Dermis microvascular lymphatic vessel endothelial cell (primary cell): ENCODE measurements at places on chromosomes 1 and 21. TPM values are rescaled to one million over a fixed set of nuclear protein-coding genes. Genes with fewer than 3 reads are reported as not detected.

The BSND gene
- total RNA-seq, result under 0.01 TPM in 1 of 2 replicates, not detected in the other

- peak; percentile 97 for DNase-seq
Measured at GRCh38 chr1:29875557-29876028, 639.3 kb downstream of the PTPRU start.

The SARS1 gene
- 130 and 136 TPM in 2 replicates for total RNA-seq

The PLA2G5 gene
- total RNA-seq, result under 0.01 and 0.25 TPM in 2 replicates

DNA sequence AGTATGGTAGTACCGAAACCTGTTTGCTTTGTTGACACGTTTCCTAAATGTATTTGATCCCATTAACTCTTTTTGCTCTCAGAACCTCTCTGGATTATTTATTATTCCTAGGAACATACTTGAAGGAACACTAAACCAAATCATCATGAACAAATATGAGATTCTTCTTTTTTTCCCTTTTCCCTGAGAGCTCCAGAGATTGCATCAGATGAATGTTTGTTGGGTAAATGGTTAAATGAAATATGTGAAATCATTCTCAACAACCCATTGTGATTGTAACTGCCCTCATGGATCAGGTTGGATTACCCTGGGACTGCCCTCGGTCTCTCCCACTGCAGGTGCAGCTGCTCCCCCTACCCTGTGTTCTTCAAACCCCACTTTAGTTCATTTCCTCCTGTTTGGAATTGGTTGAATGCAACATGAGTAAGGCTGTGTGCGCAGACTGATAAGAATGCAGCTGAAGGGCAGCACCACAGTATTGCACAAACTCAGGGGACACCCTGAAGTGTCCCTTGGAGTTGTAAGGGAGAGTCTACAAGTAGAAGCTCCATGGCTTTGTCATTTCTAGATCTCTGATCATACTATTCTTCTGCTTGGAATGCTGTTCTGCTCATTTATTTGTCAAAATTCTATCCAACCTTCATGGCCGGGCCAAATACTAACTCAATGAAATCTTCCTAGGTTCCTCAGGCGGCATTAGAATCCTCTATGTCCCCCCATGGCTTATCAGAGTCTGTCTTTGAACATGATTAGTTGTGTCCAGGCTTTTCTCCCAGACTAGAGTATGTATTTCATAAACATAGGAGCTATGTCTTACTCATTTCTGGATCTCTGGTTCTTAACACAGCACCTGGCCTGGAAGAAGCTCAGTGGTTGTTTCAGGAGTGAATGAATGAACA lies 47.1 kb upstream of the NEK2 start:
- no peak for DNase-seq

GRCh38 chr1:109381573-109381972 lies 16.1 kb downstream of the SORT1 start:
- no peak for DNase-seq

DNA sequence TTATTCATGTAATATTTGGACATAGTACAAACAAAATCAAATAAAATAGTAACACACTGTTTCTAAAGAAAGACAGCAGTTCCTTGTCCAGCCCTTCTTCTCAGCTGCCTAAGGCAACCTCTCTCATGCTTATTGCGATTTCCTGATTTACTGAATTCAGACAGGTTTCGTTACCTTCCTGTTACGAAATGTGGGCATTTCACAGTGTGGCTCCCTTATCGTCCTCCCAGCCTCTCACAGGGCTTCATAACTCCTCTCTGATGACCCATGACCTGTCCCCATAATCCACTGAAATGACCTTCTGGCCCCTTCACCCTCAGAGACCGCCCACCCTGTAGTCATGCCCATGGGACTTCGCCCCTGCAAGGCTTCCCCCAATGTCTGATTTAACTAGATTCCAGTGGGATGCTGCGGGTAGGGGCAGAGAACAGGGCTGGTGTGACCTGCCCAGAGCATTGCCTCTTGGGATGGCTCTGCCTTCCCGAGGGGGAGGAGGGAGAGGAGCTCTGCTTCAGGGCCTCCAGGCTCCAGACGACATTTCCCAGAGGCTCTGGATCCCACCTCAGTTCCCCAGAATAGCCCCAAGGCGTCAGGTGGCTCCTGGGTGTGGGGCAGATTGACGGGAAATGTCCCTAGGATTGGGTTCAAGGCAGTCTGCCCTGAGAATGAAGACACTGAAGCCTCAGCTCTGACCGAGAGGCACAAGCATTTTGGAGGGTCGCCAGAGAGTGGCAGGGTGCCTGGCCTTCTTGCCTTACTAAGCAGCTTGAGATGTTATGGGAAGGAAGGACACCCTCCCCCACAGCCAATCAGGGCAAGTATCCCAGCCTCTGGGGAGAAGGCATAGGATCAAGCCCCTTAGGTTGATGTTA lies 20.6 kb downstream of the PADI2 start:
- no peak for DNase-seq

DNA sequence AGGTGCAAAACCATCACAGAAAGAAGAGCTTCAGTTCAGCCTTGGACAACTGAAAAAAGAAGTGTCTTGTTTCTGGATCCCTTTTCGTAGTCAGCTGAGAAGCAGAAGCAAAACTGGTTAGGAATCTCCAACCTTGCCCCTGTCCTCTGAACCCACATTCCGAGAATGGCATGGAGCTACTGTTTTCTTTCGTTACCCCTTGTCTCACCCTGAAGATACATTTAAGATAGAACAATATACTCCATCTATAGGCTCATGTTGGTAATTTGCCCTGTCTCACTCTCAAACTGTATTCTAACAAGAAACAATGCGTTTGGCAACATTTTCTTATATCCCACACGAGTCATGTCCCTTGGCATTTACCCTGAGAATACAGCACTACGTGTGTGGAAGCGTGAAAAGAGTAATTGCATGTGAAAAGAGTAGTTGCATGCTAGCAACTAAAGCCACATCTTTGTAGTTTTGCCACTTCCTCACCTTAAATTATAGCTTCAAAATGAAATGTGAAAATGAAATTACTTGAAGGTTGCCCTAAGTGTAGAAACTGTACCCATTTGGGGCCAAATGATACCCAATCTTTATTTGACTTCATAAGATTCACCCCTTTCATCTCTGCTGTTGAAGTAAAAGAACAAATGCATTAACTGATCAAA lies 5.3 kb downstream of the SLAMF7 start:
- DNase-seq, result no peak

DNA sequence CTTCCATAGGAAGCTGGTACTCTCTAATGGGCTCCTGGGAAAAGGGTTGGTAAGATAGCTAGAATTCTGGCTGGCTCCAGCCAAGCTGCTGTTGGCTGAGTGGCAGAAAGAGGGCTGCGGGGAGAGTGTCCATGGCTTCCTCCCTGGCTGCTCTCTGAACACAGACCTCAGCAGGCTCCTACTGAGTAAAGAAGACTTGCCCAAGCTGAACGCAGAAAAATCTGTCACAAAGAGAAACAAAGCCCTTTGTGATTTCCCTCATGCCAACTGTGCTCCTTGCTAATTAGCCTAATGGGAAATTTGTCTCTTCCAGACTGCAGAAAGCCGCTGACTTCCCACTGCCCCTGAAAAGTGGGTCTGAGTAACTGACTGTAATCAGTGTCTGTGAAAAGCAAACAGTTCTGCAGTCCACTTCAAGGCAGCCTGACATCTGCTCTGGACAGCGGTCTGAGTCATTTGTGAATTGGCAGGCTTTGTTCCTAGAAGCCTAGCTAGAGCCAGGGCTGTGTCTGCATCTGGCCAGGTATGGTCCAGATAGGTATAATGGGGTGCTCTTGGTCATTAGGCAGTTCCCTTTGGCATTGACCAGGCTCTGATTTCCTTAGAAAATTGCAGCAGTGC lies 282.8 kb downstream of the ZNF648 start:
- no peak for DNase-seq

DNA sequence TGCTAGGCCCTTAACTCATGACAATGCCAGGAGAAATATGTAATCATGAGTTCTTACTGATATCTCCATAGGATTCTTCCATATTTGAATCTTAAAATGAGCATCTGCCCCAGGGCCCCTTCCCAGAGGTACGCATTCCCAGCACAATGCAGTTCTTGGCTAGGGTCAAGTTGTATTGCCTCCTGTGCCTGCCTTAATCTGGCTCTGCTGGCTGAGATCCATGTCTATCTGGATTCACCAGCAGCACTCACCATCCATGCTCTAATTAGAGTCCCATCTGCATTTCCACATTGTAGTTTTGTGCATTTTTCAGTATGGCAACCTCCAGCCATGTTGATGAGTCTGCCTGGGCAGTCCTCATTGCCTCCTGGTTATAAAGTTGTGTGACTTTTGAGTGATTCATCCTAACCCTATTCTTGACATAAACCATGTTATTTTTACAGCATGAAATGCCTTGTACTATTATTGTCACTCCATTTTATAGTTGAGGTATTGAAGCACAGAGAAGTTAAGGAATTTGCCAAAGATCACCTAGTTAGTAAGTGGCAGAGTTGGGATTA lies 55.9 kb downstream of the CAMSAP2 start:
- DNase-seq, result no peak

GRCh38 chr1:192601567-192601966 lies 26.0 kb downstream of the RGS1 start:
- DNase-seq, result peak; percentile 19

The CA14 gene
- not detected in 2 replicates for total RNA-seq

- no peak for DNase-seq
Measured at GRCh38 chr21:14857529-14857928, 207.3 kb downstream of the NRIP1 start.

GRCh38 chr1:169570172-169570574 lies 16.1 kb downstream of the F5 start:
- no peak for DNase-seq

GRCh38 chr1:183734543-183735036 lies 70.3 kb upstream of the RGL1 start:
- DNase-seq, result no peak

DNA sequence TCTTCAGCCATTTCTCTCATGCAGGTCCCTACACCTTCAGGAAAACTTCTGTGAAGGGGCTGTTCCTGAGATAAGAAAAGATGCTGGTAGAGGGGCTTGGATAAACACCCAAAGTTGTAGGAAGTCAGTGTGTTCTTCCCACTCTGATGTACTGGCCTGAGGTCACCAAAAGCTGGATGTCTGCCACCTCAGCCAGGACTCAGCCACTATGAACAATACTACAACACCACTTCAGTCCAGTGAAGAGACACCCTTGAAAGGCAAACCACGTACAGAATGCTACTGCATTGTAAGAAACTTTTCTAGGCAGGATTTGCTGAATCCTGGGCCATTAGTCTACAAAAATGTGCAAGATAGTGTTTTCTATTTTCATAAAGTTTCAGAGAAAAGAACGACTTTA lies 2.4 kb downstream of the PTPN14 start:
- no peak for DNase-seq

GRCh38 chr1:8348777-8349472 lies 31.0 kb downstream of the SLC45A1 start:
- no peak for DNase-seq

GRCh38 chr1:117613249-117613968 lies 7.6 kb downstream of the TENT5C start:
- no peak for DNase-seq

- DNase-seq, result no peak
Measured at GRCh38 chr1:155008015-155008941, 5.7 kb downstream of the ZBTB7B start.

The ANGPTL1 gene
- not detected in 2 replicates for total RNA-seq

DNA sequence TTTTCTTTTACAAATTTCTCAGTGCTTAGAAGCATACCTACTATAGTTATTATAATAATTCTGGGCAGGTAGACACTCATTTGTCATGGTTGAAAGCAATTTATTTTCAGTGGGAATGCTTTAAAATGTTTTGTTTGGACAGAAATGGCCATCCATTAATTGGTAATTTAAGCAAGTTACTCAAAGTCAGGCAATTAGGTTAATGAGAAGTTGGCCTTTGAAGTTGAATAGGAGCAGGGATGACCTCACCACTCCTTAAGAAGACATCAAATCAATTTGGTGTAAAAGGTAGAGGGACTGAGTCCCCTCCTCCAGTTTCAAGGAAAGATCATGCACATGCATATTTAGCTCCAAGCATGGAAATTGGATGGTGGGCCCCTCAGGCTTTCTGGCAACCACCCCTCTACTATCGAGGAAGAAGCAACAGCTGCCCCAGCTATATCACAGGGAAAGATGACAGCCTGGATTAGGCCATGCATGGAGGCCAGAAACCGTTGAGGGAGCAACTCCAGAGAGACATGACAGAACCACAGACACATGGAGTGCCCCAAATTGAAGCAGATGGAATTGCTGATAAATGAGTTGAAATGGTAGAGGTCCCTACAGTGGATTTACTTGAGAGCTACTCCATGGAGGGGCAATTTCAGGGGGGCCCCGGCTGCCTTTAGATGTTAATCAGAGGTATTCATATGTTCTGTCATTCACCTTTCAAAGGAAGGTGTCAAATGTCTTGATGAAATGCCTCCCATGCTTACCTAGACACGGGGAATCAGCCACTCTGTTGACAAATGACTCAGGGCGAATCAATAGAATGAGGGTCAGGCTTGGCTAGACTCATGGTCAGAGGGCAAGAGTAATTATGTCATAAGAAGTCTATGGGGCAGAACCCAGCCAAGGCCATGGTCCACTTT lies 26.7 kb downstream of the HLX start:
- DNase-seq, result no peak

- no peak for DNase-seq
Measured at GRCh38 chr21:36613554-36613953, 85.4 kb upstream of the SIM2 start.

GRCh38 chr1:201595381-201595780 lies 56.5 kb downstream of the NAV1 start:
- DNase-seq, result no peak

GRCh38 chr1:31677401-31677800 lies 26.4 kb downstream of the COL16A1 start:
- no peak for DNase-seq

DNA sequence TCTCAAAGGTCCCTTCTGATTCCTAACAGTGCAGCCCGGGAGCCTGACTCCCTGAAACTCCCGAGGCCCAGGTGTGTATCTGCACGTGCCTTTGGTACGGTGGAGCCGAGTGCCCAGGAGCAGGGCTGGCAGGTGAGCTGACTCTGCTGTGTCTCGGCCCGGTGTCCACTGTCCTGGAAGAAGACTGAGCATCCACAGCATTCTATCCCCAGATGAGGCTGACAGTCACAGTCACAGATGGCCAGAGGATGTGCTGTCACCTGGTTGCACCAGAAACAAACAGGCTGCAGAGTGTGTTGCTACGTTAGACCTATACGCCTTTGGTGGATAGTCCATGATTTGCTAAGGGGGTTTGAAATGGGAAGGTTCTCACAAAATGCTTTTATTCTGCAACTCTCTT lies 9.8 kb downstream of the ETV3L start:
- DNase-seq, result no peak

- DNase-seq, result no peak
Measured at GRCh38 chr1:169371404-169371803, 3.4 kb downstream of the BLZF1 start.

DNA sequence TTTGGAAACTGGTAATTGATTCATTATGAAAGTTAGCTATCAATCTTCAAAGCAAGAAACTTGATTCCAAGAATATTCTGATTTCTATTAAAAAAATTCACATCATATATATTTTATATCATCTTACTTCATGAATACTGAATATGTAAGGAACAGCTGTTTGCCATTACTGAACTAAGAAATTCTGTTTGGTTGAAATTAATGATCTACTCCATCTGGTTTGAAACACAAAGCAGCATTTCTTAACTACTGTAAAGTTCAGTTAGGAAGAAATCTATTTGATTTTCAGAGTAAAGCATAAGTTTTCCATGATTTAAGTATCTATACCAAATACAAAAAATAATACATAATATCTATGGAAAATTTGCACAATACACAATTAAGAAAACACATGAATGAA lies 66.0 kb upstream of the SCYL3 start:
- no peak for DNase-seq

- DNase-seq, result no peak
Measured at GRCh38 chr1:216389774-216390173, 33.5 kb downstream of the USH2A start.
